ENCODE measurements at places on chromosomes 3 and 15.

GRCh38 chr3:39028546-39028945 is 23.2 kb downstream of the SCN11A start:
- no peak for DNase-seq

GRCh38 chr3:52754373-52754772 is 16.4 kb downstream of the NEK4 start:
- no peak for DNase-seq

- DNase-seq, result no peak
Observed at GRCh38 chr3:129402210-129402609, 26.2 kb downstream of the EFCAB12 start.

- DNase-seq, result no peak
Observed at GRCh38 chr3:176313426-176313825, 883.9 kb downstream of the TBL1XR1 start.

GRCh38 chr3:191894406-191894805 is 433.4 kb downstream of the PYDC2 start:
- DNase-seq, result no peak

GRCh38 chr3:101970905-101971304 is 121.6 kb downstream of the NFKBIZ start:
- no peak for DNase-seq

GRCh38 chr3:128726023-128727016 is at the start of gene RAB7A:
Gene RAB7A (plus strand): TSS chr3:128726183. CDS start chr3:128795368, 69,185 bp downstream.
- peak; percentile 98 for DNase-seq

DNA sequence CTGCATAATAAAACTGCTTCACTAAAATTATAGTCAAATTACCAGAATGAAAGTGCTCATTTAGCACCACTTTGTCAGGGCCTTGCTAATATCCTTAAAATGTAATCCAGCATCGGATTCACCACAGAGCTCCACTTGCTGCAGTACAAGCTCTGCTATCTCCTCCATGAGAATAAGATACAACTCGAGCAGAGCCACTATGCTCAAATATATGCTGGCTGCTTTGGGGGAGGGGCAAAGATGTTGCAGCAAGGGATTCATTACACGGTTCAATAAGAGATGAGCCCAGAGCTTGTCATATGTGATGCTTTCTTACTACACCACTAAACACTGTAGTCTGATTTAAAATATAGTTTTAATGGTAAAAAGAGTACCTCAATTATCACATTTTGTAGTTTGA is 72.2 kb downstream of the DLG1 start:
- peak; percentile 17 for DNase-seq

DNA sequence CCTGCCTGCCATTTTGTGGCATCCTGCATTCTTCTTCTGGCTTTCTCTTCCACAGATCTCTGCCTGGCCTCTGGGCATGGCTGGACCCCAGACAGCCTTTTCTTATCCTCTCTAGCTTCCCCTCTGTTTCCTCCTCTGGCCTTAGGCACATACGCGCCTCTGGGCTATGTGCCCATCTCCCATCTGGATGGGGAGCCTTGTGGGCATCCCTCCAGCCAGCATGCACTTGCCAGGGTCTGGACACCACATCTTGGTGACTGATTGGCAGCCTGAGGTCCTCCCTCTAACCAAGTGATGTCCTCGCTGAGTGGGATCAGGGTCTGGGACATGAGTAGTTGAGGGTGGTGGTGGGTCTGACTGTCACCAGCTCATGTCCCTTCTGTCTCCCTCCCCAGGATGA is 12.8 kb downstream of the PLEKHO2 start:
- DNase-seq, result no peak

DNA sequence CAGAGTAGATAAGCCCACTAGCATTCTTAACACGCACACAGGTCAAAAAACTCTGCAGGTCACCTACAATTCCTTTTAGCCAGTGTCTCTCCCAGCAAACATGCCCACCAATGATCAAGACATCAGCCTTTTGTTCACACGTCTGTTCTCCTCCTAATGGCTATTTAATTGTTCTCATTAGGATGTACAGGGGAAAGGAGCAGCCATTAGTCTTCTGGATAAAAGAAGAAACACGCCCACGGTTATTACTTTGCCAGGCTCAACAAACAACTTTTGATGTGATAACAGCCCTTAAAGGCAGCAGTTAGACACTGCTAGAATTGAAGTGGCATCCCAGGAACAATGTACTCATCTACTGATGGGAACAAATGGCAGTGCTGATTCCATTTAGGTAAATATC is 108.8 kb downstream of the NTRK3 start:
- DNase-seq, result no peak

- DNase-seq, result peak; percentile 44
Observed at GRCh38 chr3:30476368-30477084, 129.9 kb upstream of the TGFBR2 start.

- no peak for DNase-seq
Observed at GRCh38 chr3:175007306-175007705, 148.2 kb downstream of the NAALADL2 start.

DNA sequence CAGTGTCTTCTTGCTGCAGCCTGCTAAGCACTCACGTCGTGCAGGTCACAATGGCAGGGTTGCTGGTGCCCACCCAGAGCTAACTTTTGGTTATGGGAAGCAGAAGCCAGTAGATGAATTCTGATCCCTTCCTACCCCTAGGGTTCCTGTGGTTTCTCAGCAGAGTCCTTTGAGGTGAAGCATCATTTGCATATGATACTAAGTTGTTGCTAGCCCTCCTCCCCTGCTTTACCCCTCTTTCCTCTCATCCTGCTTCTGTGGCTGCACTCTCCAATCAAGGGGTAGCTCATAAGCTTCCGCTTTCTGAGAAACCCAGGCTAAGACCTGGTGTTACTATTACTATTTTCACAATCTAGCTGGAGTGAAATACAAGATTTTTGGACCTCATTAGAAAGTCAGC is 22.1 kb upstream of the HEG1 start:
- DNase-seq, result no peak

Data from fibroblast of skin of right quadriceps (primary cell).